ENCODE measurements at places on chromosomes 6 and 20.

GRCh38 chr6:130018744-130019325 lies 454 bp downstream of the L3MBTL3 start:
- DNase-seq, result peak; percentile 28

DNA sequence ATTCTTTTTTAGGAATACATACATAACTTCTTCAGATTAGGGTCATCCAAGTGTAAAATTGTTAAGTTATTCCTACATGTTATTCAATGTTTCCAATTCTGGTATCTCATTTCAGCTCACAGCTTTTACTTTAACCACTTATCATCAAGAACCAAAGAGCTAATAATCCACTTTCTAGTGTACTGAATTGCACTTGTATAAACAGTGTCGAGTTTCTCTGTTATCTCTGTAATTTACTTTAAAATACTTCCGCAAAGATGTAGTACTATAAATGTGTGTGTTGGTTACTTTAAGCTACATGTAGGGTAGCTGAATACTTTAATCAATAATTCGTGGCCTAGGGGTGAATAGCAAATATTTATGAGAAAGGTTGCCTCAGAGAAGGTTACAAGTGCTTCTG lies 8.8 kb upstream of the GJA1 start:
- no peak for DNase-seq

DNA sequence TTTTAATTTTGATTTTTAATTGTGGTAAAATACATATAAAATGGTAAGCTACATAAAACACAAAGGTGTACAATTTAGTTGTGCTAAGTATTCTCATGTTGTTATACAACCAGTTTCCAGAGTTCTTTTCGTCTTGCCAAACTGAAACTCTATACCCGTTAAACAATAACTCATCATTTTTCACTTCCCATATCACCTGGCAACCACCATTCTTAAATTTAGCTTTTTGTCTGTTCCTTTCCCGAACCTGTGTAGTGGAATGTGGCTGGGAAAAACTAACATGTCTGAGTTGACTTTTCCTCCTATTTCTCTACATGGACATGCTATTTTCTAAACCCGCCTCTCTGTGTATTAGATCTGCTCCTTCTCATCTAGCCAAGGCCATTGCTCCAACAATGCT lies 27.6 kb downstream of the RPRD1B start:
- DNase-seq, result no peak

DNA sequence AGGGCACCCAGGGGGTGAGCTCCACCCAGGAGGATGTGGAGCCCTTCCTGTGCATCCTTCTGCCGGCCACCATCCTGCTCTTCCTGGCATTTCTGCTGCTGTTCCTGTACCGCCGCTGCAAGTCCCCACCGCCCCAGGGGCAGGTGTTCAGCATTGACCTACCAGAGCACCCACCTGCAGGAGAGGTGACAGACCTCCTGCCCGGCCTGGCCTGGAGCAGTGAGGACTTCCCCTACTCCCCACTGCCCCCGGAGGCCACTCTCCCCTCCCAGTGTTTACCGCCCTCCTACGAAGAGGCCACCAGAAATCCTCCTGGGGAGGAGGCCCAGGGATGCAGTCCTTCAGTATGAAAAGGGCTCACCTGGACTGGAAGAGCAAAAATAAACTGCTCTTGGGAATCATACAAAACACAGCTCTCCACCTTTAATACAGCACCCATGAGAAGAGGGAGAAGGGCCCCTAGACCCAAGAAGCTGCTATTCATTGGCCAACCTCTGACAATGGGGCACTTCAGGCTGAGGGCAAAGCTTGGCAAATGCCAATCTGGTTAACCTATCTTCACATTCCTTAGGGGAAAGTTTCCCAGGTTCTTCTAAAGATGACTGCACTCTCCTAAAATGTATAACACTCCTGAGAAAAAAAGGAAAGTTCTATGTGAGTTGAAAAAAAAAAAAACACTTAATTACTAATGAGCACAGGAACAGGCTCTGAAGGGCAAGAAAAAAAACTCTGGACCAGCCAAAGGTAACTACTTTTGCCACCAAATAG lies 5.0 kb downstream of the SMIM28 start:
- no peak for DNase-seq

DNA sequence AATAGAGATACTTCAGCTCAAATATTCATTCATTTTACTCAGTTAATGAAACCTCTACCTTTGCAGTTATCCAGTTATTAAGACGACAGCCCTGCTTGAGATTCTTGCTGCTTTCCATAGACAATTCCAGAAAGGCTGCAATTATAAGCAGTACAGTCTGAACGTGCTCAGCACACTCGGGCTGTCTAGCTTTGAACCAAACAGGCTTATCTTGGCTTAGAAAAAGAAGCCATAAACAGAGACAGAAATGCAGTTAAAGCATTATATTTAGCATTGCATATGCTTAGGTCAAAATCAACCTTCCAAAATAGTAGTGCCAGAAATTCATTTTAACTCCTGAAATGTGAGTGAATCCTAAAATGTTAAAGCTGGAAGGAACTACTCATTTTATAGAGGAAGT lies 204.1 kb upstream of the KCNQ5 start:
- no peak for DNase-seq

GRCh38 chr6:158767709-158768108 lies 51.5 kb downstream of the EZR start:
- no peak for DNase-seq

DNA sequence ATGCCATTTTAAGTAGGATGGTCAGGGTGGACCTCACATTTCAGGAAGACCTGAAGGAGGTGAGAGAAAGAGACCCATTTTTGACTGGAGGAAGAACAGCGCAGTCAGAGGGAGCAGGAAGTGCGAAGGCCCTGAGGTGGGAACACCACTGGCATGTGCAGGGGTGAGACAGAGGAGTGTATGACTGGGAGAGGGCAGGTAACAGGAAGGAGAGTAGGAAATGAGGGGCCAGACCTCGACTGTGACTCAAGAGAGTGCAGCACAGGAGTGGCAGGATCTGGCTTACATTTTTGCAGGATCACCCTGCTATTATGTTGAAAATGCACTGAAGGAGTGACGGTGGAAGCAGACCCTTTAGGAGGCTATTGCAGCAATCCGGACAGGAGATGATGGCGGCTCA lies 117.7 kb upstream of the CDYL start:
- no peak for DNase-seq

DNA sequence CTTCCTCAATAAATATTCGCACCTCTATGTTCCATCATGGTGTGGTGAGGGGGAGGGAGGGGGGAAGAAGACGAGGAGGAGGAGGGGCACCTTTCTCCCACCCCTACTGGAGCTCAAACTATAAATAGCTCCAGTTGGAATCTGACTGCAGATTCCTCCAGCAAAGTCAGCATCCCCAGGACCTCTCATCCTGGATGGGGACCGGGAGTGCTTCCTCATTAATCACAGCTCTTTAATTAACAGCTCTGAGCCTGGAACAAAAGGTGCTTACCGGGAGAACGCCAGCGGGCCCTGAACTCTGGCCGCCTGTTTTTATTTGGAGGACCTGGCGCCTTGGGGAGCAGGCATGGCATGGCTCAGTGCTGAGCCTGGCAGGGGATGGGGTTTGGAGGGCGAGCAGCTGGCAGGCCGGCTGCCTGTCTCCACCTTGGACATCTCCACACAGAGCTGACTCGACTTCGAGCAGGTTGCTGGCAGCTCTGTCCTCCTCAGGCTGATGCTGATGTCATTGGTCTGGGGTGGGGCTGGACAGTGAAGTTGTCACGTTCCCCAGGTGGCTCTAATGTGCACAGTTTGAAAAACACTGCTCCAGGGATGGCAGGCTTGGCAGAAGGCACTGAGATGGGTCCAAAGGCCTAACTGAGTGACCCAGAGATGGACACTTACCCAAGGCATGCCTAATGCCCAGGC lies 180.4 kb downstream of the DHX35 start:
- DNase-seq, result no peak

GRCh38 chr20:63432577-63433325 lies 39.7 kb downstream of the KCNQ2 start:
- no peak for DNase-seq

GRCh38 chr20:31485450-31486339 lies 10.6 kb downstream of the REM1 start:
- DNase-seq, result peak; percentile 69

GRCh38 chr6:158769234-158769770 lies 49.9 kb downstream of the EZR start:
- no peak for DNase-seq

GRCh38 chr6:41222513-41222912 lies 5.6 kb upstream of the TREML4 start:
- DNase-seq, result no peak

- no peak for DNase-seq
Observed at GRCh38 chr6:144065213-144065660, 30.1 kb downstream of the SF3B5 start.

DNA sequence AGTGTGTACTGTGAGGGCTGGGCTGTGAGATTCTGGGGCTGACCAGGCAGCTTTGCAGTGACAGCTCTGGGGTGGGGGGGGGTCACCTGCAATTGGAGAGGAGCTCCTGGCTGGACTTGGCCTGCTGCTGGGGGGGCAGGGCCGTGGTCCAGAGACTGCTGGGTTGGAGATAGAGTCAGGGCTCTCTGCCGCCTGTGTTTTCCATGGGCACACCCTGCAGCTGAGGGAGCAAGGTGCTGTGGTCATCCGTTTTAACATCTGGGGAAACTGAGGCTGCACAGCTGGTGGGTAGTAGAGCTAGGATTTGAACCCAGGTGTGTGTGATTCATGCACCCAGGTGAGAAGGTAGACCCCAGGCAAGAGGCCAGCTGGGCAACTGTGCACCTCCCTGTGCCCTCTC lies 7.3 kb downstream of the DLGAP4 start:
- DNase-seq, result no peak

- peak; percentile 11 for DNase-seq
Observed at GRCh38 chr6:138844192-138844591, 48.3 kb downstream of the ECT2L start.

- no peak for DNase-seq
Observed at GRCh38 chr6:98547634-98548033, 286.7 kb upstream of the POU3F2 start.

GRCh38 chr6:11021003-11021402 lies 23.1 kb downstream of the ELOVL2 start:
- DNase-seq, result no peak

DNA sequence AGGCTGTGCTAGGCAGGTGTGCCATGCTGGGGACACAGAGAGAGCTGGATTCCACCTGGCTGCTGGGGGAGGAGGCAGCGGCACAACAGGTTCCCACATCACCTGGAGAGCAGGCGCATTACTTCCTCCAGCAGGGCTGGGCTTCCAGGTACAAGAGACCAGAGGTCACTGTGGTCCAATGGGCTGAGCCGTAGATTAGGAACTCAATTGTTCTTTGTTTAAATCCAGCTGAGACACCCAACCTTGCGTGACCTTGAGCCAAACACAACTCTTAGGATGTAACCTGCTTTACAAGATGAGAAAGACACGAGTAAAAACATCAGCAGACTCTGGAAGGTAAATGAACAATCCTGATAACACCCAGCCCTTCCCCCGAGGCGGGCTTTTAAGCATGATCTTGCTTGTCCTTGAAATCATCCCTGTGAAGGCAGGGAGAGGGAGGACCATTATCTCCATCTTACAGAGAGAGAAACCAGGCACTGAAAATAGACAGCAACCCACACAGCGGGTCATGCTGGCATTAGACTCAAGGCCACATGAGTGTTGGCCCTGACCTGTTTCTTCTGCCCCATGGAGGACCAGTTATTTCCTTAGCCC lies 216.5 kb upstream of the RREB1 start:
- DNase-seq, result no peak

- DNase-seq, result no peak
Observed at GRCh38 chr20:39328347-39328746, 366.2 kb downstream of the DHX35 start.

DNA sequence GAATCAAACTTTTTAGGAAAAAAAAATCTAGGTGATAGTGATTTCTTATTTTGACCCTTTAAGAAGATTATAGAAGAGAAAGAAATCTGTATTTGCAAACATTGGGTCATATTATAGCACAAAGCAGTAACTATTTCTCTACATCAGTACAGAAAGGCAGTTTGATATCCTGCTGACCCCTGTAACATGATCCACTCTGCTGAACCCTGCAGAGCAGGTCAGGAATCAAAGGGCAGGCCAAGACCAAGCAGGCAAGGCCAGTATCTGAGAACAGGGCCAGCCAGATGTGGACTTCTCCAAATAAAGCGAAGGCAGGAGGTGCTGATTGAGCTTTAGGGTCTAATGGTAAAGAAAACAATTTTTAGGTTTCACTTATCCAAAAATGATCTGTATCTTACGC lies 239.4 kb downstream of the PTPRK start:
- DNase-seq, result no peak

DNA sequence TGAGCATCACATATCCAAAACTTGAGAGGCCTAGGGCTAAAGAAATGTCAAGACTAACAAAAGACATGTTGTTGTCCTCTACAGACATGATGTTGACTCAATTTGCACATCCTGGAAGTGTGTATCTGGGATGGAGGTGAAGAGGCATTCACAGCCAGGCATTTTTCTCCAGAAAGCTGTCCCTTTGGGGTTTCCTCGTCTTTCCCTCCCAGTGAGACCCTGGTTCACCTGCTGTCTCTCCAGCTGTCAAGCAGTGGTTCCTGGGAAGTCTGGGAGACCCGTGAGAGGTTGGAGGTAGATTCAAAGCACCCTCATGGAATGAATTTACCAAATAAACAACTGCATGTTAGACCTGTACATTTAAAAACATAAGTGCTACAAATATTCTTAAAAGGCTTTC lies 32.1 kb downstream of the BACH2 start:
- no peak for DNase-seq

- peak; percentile 68 for DNase-seq
Observed at GRCh38 chr20:33209789-33210188, 7.4 kb upstream of the BPIFA3 start.

DNA sequence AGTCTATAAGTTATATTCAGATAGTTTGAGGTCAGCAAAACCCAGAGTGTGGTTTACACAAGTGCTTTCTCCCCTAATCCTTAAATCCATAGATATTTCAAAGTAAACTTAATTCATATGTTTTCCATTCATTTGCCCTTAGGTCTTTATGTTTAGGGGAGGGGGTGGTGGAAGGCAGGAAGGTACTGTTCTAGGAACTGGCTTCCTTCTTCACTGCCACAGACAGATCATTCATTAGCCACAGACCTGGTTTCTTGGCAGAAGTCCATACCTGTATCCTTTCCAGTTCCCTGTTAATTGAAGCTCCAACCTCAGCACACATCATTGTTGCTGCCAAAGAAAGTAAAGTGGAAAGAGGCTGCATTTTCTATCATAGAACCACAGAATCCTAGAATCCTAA lies 123.0 kb downstream of the AIG1 start:
- DNase-seq, result no peak

DNA sequence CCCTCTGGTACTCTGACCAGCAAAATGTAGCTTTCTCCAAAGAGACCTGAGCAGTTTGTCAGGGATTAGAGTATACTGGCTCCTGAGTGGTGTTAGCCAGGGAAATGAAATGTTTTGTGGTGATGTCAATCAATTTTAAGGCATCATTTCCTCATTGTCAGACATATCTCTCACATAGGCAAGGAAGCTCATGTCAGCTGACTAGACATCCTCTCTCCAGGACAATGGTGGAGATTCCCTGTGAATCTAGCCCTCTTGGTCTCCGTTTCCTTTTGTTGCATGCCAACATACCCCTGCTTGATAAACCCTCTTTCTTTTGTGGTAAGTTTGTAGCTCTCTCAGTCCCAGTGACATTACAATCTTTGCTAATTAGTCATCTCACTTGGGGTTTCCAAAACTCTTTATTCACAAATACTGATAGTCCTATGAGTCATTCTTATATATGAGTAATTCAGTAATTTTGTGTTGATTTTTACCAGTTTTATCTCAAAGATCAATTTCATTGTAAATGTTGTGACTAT lies 135.6 kb upstream of the PTPRK start:
- peak; percentile 73 for DNase-seq
